ENCODE measurements at places on chromosomes 2 and 18.

- DNase-seq, result no peak
Measured at GRCh38 chr2:184402381-184402780, 195.9 kb upstream of the ZNF804A start.

- DNase-seq, result no peak
Measured at GRCh38 chr18:72160510-72161445, 383.4 kb downstream of the CBLN2 start.

- no peak for DNase-seq
Measured at GRCh38 chr2:238440767-238441166, 14.0 kb downstream of the ASB1 start.

DNA sequence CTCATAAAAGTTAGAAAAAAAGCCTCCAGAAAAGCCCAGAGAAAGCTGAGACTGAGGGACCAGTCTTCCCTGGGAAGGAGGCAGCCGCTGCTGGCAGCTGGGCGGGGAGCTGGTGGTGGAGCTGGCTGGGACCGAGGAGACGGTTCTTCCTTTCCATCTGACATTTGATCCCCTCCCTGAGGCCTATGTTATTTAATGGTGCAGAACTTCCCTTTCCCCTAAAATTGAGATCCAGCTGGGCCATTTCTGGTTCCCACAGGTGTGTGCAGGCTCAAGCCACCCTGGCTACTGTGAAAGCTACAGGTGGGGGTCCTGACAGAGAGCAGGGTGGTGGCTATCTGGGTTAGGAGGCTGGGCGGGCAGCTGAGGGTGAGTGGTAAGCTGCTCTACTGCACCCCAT, 81.5 kb upstream of the FZD7 start:
- no peak for DNase-seq

DNA sequence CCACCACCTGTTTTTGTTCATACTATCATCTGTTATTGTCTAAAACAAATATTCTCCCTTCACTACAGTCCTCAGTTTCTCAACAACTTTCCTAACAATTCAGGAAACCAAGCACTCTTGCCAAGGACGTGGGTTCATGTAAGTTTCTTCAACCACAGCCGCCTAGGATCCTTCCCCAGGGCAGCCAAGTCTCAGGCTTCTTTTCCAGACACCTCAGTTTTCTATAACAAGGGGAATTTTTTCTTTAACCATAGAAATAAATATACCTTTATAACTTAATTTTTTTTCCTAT, 39.4 kb upstream of the AGPS start:
- no peak for DNase-seq

DNA sequence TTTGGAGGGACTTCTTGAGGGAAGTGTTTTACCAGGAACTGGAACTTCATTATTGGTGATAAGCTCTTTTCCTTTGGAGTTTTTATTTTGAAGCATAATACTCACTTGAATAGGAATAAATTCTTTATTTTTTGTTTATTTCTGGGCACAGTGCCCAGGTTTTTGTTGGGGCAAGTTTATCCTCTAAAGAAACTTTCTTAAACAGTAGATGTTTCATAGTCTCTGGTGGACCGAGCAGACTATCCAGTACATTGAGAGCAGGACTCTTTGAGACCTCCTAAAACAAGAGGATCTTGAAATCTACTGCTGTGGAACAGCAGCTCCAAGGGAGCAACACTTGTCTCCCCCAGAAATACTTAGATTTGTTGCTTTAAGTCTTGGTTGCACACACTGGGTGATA, 109.4 kb downstream of the PARD3B start:
- DNase-seq, result no peak

DNA sequence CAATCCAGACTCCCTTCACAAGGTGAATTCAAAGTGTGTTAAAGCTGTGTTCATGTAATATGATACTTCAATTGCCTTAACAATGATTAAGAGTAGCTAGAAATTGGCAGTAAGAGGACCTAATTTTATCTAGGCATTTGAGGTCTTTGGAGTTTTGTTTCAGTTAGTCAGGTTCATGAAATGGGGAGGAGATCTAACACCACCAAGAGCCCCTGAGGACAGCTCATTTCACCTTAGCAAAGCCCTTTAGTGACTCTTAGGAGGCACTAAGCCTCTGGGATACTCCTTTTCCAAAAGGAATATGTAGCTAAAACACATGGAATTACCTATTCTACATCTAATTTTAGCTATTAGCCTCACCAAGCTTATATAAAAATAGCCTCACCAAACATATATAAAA, 716.5 kb upstream of the RAB6C start:
- DNase-seq, result no peak

- no peak for DNase-seq
Measured at GRCh38 chr18:13578400-13578799, 148.0 kb downstream of the FAM210A start.

GRCh38 chr18:62280786-62281185, 44.3 kb upstream of the TNFRSF11A start:
- no peak for DNase-seq
